ENCODE measurements at places on chromosomes 16 and 17.

GRCh38 chr16:85027958-85028684, 526 bp downstream of the KIAA0513 start:
- DNase-seq = no peak

DNA sequence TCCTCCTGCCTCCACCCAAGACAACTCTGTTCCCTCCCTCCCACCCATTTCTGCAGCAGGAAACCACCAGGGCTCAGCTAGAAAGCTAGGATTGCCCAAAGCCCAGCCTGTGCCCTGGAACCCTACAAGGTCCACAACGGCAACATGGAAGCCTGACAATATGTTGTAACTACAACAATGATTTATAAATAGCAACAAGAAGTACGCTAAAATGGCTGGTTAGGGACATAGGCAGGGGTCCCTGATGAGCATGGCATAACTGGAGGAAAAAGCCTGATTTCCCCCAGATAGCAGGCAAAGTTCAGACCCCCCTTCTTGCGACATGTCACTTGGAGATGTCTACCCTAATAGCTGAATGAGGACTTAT, 6.6 kb downstream of the ST3GAL2 start:
- DNase-seq = no peak

DNA sequence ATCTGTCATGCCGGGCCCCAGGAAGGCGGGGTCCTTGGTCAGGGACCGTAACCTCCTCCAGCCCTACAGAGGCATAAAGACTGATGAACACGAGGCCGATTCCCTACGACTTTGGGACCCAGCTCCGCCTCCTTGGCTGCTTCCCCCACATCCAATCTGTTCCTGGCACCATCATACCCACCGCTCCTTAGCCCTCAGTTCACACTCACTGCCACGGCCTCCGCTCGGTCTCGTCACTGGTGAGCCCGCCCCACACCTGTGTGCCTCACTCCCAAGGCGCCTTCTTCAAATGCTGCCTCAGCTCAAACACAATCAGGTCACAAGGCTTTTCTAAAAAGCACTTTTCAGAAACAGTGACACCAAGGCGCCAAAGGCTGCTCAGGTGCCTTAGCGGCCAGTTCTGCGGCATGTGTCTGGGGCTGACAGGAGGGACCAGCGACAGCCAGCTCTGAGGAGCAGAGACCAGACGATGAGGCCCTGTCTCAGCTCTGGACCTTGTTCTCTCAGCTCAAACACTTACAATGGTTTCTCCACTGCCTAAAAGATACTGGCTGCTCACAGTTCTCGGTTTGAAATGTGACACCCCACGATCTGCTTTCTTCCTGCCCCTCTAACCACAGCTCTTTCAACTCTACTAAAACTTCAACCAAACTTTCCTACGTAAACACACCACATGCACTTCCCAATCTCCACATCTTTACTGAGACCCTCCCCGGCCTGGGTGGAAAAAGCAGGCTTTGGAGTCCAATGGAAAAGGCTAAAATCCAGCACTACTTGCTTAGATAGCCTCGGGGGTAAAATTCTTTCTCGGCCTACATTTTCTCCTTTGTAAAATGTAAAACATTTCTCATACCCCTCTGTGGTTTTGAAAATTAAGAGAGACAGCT, 33.2 kb downstream of the CYB5D2 start:
- DNase-seq = no peak

DNA sequence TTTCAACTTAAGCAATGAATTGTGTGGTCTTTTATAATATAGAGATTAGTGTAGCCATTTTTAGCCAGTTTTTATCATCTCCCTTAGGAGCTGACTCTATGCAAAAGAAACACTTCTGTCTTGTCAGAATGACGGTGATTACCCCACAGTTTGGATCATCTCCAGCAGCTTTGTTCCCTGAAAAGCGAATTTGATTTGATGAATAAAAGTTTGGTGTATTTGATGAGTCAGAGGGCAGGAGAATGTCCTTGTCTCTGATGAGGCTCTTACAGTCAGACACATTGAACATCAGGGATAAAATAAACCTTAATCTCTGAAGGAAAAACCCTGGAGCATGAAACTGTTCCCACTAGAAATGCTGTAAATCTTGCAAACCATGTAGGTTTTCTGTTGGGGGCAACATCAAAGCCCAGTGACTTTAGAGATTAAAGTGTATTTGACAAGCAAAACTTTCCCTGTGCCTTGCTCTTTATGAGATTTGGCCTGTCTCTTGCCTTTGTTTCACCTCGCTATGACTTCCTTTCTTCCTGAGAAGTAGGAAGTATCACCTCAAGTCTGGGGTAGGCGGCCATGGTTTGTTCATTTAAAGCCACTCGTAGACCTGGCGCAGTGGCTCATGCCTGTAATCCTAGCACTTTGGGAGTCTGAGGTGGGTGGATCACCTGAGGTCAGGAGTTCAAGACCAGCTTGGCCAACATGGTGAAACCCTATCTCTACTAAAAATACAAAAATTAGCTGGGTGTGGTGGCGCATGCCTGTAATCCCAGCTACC, 209.3 kb downstream of the FTO start:
- DNase-seq = no peak

GRCh38 chr17:32141258-32141657, 1.0 kb upstream of the RHOT1 start:
- DNase-seq = peak; percentile 91

DNA sequence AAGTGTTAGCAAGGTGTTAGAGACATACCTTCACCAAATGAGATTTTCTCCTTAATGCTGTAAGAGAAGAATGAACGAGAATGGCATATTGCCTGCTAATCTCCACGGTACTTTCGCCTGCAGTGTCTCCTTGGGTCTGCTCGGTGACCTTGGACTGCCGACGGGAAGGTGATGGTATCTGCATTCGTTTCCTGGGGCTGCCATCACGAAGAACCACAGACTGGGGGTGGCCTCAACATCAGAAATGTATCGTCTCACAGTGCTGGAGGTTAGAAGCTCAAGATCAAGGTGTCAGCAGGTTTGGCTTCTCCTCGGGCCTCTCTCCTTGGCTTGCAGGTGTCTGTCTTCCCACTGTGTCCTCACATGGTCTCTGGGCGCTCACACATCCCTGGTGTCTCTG, 86.3 kb upstream of the TNRC6C start:
- DNase-seq = no peak

GRCh38 chr16:55976815-55977214, 101.6 kb upstream of the CES5A start:
- no peak for DNase-seq

DNA sequence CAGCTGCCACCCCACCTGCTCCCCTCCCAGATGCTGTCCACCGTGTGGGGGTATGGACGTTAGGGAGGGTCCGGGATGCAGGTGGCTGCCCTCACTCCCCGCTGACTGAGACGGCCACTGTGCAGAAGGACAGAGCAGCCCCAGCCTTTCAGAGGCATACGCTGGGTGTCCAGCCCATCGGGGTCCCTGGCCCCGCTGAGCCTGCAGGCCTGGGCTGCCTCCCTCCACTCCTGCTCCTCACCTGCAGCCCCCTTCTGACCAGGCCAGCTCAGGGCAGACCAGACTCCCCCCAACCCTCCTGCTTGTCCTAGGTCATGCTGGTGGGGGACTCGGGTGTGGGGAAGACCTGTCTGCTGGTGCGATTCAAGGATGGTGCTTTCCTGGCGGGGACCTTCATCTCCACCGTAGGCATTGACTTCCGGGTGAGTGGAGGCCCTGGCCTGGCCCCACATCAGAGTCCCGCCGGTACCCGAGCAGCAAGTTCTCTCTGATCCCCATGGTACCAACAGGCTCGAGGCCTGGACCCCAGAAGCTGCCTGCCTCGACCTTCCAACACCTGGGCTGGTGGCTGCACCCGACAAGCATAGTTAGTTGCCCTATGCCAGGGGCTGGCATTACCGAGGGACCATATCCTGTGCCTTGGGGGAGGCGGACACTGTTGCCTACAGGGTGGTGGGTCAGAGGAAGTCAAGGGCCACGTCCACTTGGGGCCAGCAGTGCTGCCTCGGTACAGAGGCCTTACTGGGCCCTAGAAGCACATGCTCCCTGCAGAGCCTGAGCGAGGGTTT, 1.4 kb downstream of the RAB26 start:
- no peak for DNase-seq

- no peak for DNase-seq
Measured at GRCh38 chr16:54654429-54654828, 276.2 kb upstream of the IRX5 start.

GRCh38 chr16:49333259-49333597, 40.4 kb upstream of the C16orf78 start:
- DNase-seq = no peak

- DNase-seq = no peak
Measured at GRCh38 chr16:84531671-84532111, 27.2 kb upstream of the MEAK7 start.

- no peak for DNase-seq
Measured at GRCh38 chr16:351804-352520, 561 bp downstream of the AXIN1 start.

GRCh38 chr17:14732211-14732610, 431.3 kb downstream of the HS3ST3B1 start:
- no peak for DNase-seq

DNA sequence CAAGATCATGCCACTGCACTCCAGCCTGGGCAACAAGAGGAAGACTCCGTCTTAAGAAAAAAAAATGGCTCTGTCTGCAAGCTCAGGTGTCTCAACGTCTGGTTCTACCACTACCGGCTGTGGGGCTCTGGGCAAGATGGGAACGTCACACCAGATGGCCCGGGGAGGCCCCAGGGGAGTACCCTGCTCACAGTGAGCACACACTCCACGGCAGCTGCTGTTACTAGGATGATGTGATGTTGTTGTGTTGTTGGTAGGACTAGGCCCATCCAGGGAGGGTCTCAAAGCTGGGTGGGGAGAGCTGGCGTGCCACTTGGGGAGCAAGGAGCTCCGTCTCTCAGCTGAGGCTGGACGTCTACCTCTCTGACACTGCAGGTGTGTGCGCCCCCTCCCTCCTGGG, 9.4 kb upstream of the NPTX1 start:
- DNase-seq = no peak

GRCh38 chr16:80191928-80192327, 348.9 kb upstream of the DYNLRB2 start:
- DNase-seq = no peak

- no peak for DNase-seq
Measured at GRCh38 chr17:83186751-83187421, 107.5 kb downstream of the METRNL start.

DNA sequence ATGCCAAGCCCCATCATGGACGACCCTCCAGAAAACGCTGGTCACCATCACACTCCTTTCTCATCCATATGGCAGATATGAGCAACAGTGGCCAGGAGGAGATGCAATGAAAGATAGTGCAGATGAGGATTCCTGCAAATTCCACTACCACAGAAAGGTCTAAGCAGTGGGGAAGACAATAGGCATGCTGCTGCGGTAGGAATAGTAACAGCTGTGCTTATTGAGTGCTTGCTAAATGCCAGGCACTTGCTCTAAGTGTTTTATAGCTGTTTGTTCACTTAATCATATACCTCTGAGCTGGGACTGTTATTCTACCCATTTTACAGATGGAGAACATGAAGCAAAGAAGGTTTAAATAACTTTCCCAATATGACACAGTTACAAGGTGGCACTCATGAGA, 46.6 kb upstream of the AKAP1 start:
- DNase-seq = no peak

- DNase-seq = no peak
Measured at GRCh38 chr16:54412777-54413455, 126.3 kb upstream of the IRX3 start.

- no peak for DNase-seq
Measured at GRCh38 chr17:46776298-46777005, 42.0 kb downstream of the WNT3 start.

DNA sequence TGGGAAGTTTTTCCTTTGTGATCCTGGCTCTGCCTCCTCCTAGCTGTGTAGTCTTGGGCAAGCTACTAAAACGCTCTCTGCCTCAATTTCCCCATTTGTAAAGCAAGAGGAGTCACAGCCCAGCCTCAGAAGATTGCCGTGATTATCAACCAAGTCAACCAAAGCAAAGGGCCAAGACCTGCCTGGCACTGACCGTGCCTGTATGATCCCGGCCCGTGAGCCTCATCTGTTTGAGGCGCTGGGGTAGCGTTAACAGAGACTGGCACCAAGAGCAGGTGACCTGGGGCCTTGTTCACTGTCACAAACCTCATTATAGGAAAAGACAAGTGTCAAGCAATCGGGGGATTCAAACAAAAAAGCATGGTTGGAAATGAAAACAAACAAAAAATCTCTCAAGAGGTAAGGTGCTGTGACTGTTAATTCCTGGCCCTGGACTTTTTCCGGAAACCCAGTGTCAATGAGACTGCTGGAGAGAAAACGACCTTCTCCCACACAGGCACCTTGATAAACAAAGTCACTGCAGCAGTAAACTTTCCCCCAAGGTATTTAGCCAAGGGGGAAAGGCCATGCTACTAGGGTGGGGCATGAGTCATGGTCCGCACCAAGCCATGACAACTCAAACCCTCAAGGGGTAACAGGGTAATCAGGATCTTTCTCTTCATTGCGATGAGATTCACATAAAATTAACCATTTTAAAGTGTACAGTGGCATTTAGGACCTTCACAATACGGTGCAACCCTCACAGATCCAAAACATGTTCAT, 5.4 kb downstream of the MEAK7 start:
- no peak for DNase-seq

GRCh38 chr16:48540222-48540900, 69.6 kb downstream of the N4BP1 start:
- no peak for DNase-seq

DNA sequence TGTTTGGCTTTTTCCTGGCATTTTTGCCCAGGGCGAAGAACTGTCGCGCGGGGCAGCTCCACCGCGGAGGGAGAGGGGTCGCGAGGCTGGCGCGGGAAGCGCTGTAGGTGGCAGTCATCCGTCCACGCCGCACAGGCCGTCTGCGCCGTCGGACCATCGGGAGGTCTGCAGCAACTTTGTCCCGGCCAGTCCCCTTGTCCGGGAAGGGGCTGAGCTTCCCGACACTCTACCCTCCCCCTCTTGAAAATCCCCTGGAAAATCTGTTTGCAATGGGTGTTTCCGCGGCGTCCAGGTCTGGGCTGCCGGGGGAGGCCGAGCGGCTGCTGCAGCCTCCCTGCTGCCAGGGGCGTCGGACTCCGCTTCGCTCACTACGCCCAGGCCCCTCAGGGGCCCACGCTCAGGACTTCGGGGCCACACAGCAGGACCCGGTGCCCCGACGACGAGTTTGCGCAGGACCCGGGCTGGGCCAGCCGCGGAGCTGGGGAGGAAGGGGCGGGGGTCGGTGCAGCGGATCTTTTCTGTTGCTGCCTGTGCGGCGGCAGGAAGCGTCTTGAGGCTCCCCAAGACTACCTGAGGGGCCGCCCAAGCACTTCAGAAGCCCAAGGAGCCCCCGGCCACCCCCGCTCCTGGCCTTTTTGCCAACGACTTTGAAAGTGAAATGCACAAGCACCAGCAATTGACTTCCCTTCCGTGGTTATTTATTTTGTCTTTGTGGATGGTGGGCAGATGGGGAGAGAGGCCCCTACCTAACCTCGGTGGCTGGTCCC, 2.3 kb upstream of the CBX4 start:
- no peak for DNase-seq

GRCh38 chr17:50175035-50175807, 9.4 kb downstream of the SGCA start:
- DNase-seq = no peak
